Central memory CD8-positive, alpha-beta T cell (primary cell): ENCODE measurements at places on chromosomes 7 and 10.

- no peak for DNase-seq
These were observed 824.1 kb upstream of the IGFBP3 start for GRCh38 chr7:46744957-46745706.

DNA sequence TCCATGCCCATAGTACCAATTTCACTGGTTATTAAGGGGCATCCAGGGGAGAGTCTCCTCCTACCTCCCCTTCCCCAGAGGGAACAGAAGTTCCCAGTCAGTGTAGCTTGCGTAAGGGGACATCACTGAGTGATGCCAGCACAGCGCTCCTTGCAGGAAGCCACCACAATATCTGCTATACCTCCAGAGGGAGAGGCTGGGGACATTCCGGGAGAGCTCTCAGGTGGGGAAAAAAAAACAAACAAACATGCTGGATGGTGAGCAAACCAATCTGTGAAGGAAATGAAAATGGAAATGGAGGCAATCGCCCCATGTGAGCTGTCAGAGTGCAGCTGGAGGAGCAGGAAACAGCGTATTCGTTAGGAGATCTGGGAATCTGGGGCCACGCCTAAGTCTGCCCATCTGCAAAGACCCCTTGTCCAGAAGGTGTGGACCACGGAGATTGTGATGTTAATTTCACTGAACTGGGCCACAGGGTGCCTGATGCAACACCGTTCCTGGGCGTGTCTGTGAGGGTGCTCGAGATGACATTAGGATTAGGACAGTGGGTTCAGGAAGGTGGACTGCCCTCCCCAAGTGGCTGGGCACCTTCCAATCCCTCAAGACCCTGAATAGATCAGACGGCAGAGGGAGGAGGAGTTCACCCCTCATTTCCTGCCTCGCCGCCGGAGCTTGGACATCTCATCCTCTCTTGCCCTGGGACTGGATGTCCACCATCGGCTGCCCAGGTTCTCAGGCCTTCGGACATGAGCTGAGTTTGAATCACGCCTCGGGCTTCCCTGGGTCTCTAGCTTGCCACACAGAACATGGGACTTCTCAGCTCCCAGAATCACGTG lies 30.5 kb downstream of the GNA12 start:
- no peak for DNase-seq

DNA sequence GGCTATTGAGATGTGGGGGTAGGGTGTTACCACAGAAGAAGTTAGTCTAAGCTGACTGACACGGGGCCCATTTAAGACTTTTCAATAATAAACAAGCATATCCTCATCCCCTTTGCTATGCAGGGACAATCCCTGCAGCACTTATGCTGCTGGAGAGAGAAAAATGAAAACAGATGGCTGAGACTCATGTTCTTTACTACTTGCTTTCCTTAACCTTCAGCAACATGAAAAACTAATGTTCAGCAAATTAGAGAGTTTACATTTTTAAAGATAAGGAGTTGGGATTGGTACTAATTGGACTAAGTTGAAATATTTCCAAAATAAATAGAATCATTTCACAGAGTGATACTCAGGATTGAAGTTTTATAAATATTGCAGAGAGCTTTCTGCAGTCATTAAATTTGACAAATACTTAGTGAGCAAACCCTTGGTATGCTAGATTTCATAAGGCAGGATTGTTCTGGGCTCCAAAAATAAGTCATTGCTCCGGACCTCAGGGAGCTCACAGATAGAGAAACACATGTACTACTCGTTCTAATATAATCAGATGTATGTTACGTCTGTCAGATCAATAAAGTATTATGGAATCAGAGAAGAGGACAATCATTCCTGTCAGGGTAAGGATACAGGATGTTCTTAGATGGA lies 147.1 kb upstream of the LRRN3 start:
- DNase-seq: no peak

GRCh38 chr7:12389089-12389700 lies 14.5 kb downstream of the VWDE start:
- no peak for DNase-seq

DNA sequence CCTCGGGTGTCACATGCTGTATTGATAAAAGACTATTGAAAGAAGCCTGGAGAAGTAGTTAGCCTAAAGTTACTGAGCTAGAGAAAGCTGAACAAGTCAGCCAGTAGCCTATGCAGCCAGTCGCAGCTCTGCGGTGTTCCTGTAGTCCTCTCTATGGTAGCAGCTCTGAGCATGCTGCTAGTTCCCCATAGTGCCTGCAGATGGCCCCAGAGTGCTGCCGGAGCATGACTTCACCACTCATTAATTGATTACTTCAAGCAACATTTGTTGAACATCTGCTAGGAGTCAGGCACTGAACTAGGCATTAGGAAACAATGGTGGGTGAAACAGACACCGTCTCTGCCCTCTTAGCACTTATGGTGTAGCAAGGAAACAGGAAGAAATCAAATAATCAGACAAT lies 422.7 kb downstream of the SORCS3 start:
- DNase-seq: no peak

GRCh38 chr7:41702635-41703371 lies at the start of gene INHBA:
TSS of gene INHBA (minus strand) at chr7:41703090. CDS start at chr7:41700374, 2,716 bp downstream.
- DNase-seq: no peak

DNA sequence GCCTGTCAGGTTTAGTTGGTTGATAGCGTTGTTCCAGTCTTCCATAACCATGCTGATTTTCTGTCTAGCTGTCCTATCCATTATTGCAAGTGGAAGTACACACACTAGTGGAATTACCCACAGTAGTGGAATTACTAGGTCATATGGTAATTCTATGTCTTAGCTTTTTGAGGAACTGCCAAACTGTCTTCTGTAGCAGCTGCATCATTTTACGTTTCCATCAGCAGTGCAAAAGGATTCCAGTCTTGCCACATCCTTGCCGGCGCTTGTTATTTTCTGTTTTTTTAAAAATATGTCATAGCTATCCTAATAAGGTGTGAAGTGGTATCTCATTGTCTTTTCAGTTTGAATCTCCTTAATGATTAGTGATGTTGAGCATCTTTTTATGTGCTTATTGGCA lies 17.2 kb upstream of the RHBDD2 start:
- no peak for DNase-seq

DNA sequence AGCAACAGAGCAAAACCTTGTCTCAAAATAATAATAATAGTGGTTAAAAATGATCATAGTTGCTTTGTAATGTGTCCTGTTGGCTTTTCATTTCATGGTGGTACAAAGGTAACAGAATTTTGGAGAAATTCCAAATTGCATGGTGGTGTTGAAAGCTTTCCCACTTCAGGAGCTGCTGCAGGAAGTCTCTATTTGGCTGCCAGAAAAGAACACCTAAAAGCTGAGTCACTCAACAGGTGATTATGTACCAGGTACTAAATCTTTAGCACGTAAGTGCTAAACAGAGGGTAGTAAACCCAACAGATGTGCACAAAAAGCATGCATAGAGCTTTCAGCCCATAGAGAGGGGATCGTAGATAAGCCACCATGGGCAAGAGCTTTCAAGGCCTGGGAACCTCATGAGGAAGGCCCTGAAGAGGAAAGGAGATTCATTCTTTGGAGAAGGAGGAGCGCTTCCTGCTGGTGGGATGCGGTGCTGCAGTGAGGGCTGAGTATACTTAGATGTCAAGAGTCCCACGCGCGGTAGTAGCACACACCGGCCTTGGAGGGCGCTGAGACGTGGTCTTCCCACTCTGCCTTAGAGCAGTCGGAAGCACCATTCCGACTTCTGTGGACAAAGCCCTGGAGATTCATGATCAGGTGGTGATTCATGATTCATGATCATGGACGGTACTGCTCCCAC lies 118.7 kb downstream of the RALA start:
- no peak for DNase-seq

GRCh38 chr10:130138479-130138866 lies 2.3 kb downstream of the GLRX3 start:
- DNase-seq: no peak

- no peak for DNase-seq
These were observed 43.1 kb downstream of the LSMEM1 start for GRCh38 chr7:112523871-112524270.
